Activated CD4-positive, alpha-beta T cell treated with anti-CD3 and anti-CD28 coated beads, Interleukin-2, amount 10 ng/mL, durations not matched to agents 24 days and 14 days (primary cell): ENCODE measurements at places on chromosomes 5 and 9. TPM values are rescaled to one million over a fixed set of nuclear protein-coding genes. Genes with fewer than 3 reads are reported as not detected.

GRCh38 chr9:27800159-27800558, 226.9 kb upstream of the C9orf72 start:
- H3K27me3 ChIP-seq = peaks cover 9% of the 10 kb centered on the region
- H3K4me1 ChIP-seq = no peaks in the 10 kb centered on the region
- no peak for DNase-seq
- H3K36me3 ChIP-seq = no peaks in the 10 kb centered on the region
- no peak overlapping the region for H3K27ac ChIP-seq
- H3K4me3 ChIP-seq = no peak overlapping the region

GRCh38 chr5:118193194-118193905, 795.0 kb downstream of the DTWD2 start:
- H3K4me3 ChIP-seq = no peak overlapping the region
- H3K27me3 ChIP-seq = no peaks in the 10 kb centered on the region
- H3K27ac ChIP-seq = no peak overlapping the region
- no peaks in the 10 kb centered on the region for H3K4me1 ChIP-seq
- DNase-seq = no peak

DNA sequence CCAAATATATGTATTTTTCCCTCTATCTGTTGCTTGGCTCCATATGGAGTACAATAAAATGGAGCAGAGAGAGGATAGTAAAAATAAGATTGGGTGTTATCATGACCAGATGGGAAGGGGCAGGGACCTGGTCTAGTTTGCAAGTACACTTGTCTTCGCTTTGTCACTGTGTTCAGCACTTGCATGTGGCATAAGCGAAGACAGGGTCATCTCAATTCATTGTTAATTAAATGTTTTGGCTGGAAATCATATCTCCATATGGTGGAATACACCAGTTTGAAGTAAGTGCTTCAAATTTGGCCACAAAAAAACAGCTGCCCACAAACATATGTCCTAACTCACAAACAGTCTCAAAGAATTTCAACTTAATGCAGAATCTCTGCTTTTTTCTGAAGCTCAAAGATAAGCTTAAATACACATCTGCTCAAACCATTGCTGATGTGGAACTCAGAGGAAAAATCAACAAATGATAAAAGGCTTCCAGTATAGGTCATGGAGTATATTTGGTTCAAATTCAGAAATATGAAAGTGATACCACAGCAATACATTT, 865.4 kb downstream of the TLE4 start:
- no peak overlapping the region for H3K4me3 ChIP-seq
- no peaks in the 10 kb centered on the region for H3K27me3 ChIP-seq
- no peak overlapping the region for H3K27ac ChIP-seq
- no peaks in the 10 kb centered on the region for H3K4me1 ChIP-seq
- no peaks in the 10 kb centered on the region for H3K36me3 ChIP-seq
- no peak for DNase-seq

GRCh38 chr9:130128251-130128650, 44.0 kb upstream of the NCS1 start:
- peaks cover 43% of the 10 kb centered on the region for H3K4me1 ChIP-seq
- peak overlapping the region; percentile 79 for H3K4me3 ChIP-seq
- no peaks in the 10 kb centered on the region for H3K27me3 ChIP-seq
- peak overlapping the region; percentile 97 for H3K27ac ChIP-seq

- no peaks in the 10 kb centered on the region for H3K4me1 ChIP-seq
- no peak for DNase-seq
- H3K4me3 ChIP-seq = no peak overlapping the region
- H3K27ac ChIP-seq = no peak overlapping the region
Observed at GRCh38 chr5:129820-130219, 37.9 kb downstream of the PLEKHG4B start.

DNA sequence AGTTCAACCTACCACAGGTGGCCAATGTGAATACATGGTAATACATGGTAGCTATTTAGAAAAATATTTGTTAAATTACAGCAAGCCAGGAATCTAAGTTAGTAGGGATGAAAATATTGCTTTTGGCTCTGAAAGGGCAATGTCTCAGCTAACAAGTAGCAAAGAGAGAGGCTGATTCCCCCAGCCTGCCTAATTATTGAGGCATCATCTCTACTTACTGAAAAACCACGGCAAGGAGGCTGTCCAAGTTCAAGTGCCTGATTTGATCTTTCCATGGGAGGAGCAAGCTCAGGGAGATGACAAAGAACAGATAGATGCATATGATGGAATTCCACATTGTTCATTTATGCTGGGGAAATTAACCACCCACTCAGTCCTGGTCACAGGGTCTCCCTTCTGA, 28.7 kb upstream of the UBTD2 start:
- H3K36me3 ChIP-seq = no peaks in the 10 kb centered on the region
- no peak for DNase-seq
- no peak overlapping the region for H3K4me3 ChIP-seq
- H3K4me1 ChIP-seq = no peaks in the 10 kb centered on the region
- no peak overlapping the region for H3K27ac ChIP-seq
- H3K27me3 ChIP-seq = peaks cover 2% of the 10 kb centered on the region

DNA sequence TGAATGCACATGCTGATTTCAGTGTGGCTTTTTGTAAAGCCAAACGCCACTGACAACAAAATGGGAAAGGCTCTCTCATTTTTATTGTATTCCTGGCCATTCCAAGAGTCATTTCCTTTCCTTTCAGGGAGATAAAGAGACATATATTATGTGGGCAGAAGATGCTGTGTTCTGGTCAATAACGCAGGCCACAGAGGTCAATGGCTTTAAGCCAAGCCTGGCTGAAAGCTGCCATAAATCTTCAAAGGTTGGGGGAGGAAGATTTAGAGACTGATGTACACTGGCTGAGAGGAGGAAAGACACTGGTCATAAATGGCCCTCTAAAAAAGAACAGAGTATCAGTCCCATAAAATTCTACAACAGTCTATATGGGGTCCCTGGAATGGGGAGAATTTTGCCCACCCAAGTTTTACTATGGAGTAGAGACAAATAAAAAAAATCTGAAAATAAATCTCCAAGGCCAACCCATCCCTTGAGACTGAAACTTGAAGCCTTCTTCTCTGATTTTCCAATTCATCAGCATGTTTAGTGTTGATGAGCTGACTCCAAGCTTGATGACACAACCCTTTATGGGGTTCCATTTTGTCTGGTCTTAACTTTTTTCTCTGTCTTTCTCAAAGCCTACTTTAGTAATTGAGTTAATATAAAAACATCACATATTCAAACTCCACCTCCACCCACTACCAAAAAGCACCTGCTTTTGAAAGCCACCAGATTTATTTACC, 152.1 kb upstream of the SLC24A2 start:
- DNase-seq = no peak
- H3K4me1 ChIP-seq = peaks cover under 1% of the 10 kb centered on the region
- H3K36me3 ChIP-seq = no peaks in the 10 kb centered on the region
- no peak overlapping the region for H3K27ac ChIP-seq
- no peak overlapping the region for H3K4me3 ChIP-seq
- H3K27me3 ChIP-seq = peaks cover 13% of the 10 kb centered on the region

DNA sequence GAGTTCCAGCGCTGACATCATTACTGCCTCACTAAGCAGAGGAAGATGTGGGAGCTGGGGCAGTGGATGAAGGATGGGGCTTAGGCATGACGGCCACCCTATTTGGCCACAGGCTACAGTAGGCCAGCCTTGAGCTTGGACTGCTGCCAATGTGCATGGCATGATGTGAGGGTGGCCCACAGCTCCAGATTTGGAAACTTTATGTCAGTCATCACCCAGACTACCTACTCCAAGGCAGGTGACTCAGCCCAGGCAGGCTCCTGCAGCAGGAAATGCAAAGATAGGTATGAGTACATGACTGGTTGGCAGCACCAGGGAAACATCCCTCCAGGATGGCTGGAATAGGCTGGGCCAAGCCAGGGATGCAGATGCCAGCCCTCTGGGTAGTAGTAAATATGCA, 303.6 kb downstream of the SPOCK1 start:
- no peaks in the 10 kb centered on the region for H3K27me3 ChIP-seq
- no peak for DNase-seq
- no peak overlapping the region for H3K27ac ChIP-seq
- no peaks in the 10 kb centered on the region for H3K4me1 ChIP-seq
- no peaks in the 10 kb centered on the region for H3K36me3 ChIP-seq

- H3K27me3 ChIP-seq = no peaks in the 10 kb centered on the region
- no peak for DNase-seq
- H3K4me3 ChIP-seq = no peak overlapping the region
- no peaks in the 10 kb centered on the region for H3K4me1 ChIP-seq
Observed at GRCh38 chr9:135554718-135555117, 6.8 kb upstream of the PAEP start.

GRCh38 chr5:98217138-98217537, 556.3 kb upstream of the RGMB start:
- H3K27ac ChIP-seq = no peak overlapping the region
- H3K36me3 ChIP-seq = no peaks in the 10 kb centered on the region
- H3K27me3 ChIP-seq = no peaks in the 10 kb centered on the region
- H3K4me1 ChIP-seq = peaks cover 3% of the 10 kb centered on the region
- DNase-seq = no peak

GRCh38 chr9:34428325-34428958, 29.9 kb downstream of the FAM219A start:
- H3K36me3 ChIP-seq = no peaks in the 10 kb centered on the region
- no peak overlapping the region for H3K4me3 ChIP-seq

GRCh38 chr9:17725399-17726010, 146.6 kb downstream of the SH3GL2 start:
- H3K36me3 ChIP-seq = no peaks in the 10 kb centered on the region
- no peak for DNase-seq
- no peak overlapping the region for H3K27ac ChIP-seq
- H3K4me1 ChIP-seq = no peaks in the 10 kb centered on the region
- no peaks in the 10 kb centered on the region for H3K27me3 ChIP-seq

DNA sequence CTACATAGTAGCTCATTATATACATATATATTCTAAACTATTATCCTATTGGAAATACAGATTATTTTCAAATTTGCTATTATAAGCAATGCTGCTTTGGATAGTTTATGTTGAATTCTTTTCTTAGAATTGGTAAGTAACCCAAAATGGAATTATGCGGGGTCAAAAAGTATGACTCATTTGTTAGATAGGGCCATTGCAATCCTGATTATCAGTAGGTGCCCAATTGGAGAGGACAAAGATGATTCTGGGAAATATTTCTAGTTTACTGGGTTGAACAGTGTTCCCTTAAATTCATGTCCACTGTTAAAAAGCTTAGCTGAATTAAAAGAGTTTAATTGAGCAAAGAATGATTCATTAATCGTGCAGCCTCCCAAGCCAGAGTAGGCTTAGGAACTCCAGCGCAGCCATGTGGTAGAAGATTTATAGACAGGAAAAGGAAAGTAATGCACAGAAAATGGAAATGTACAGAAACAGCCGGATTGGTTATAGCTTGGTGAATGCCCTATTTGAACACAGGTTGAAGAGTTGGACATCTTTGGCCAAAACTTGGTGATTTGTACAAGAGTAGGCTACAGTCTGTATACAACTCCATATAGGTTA, 81.8 kb downstream of the GDNF start:
- H3K36me3 ChIP-seq = peaks cover 17% of the 10 kb centered on the region
- no peak for DNase-seq
- no peak overlapping the region for H3K4me3 ChIP-seq
- no peaks in the 10 kb centered on the region for H3K27me3 ChIP-seq

DNA sequence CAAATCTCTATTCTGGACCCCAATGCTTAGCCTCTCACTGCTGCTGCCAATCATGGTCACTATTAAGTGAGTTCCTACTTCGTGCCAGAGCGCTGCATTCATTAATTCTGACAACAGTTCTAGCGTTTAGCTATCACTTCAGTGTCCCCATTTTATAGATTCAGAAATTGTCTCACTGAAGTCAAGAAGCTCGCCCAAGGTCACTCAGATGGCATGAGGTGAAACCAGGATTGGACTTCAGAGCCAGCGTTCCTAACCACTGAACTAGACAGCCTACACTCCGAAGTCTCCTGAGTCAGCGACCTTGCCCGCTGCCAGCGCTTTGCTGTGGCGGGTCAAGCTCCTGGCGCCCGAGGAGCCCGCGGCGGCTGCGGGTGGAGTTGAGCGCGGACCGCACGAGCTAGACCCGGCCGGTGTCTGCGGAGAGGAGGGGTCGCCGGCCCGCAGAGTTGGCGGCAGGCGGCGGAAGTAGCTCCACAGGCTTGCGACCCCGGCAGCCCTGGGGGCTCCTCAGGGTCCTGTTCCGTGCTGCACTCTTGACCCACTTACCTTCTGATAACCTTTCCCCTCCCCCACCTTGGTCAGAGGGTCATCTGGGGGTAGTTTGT, 2.1 kb upstream of the GABRB2 start:
- peaks cover 57% of the 10 kb centered on the region for H3K27me3 ChIP-seq
- H3K4me3 ChIP-seq = no peak overlapping the region
- DNase-seq = no peak
- no peak overlapping the region for H3K27ac ChIP-seq

MYOZ3 gene
- total RNA-seq = 0.07 and 0.28 TPM in 2 replicates

SPINK13 gene
- total RNA-seq = not detected in 2 replicates
